Activated naive CD4-positive, alpha-beta T cell treated with Interleukin-2 at 50 U/mL for 16 hours (primary cell): ENCODE measurements at places on chromosomes 13 and 19.
A peak's percentile ranks its signal among the peaks of the same experiment; 100 is the strongest.

GRCh38 chr13:79778741-79779460 is 297.9 kb downstream of the NDFIP2 start:
- no peak for DNase-seq

GRCh38 chr13:113078902-113079780 is 26.4 kb upstream of the F7 start:
- DNase-seq, result no peak

DNA sequence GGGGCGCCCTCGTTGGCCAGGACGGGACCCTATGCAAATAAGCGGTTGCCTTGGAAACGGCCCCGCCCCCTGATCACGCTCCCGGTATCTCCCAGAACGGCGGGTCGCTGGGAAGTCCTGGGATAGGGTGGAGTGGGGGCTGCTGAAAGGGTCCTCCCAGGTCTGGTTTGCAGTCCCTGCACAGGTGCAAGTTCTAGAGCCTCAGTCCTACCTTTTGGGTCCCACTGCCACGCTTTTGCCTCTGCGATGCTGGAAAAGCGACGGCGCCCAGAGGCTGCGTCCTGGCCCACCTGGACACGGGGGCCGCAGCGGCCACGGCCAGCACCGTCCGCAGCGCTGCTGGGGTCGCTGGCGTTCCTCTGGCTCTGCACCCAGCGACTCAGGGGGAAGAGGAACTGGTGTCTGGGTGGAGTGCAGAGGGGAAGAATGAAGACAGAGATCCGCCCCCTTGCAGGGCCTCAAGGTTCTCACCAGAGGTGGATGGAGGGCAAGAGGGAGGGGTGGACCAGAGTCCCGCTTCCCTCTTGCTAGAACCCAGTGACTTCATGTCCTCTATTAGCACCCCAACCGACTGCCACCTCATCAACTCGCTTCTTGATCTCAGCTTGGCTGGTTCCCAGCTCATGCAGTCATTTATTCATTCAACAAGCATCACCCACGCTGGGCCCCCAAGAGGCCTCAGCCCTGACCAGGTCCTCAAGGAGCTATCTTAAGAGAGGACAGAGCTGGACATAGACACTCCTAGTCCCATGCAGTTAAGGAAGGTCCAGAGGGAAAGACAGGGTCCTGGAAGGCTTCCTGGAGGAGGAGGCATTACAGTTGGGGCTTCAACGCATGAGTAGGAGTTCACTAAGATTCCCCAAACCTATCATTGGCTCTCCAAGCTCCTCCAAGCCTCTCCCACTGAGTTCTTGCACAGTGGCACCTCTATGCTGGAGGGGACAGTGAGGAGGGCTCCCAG is at the start of gene LRRC25:
TSS of gene LRRC25 (minus strand) at position 381 of the 961 bp plus-strand sequence. CDS start 659 bp downstream, outside the sequence.
- no peak for DNase-seq

DNA sequence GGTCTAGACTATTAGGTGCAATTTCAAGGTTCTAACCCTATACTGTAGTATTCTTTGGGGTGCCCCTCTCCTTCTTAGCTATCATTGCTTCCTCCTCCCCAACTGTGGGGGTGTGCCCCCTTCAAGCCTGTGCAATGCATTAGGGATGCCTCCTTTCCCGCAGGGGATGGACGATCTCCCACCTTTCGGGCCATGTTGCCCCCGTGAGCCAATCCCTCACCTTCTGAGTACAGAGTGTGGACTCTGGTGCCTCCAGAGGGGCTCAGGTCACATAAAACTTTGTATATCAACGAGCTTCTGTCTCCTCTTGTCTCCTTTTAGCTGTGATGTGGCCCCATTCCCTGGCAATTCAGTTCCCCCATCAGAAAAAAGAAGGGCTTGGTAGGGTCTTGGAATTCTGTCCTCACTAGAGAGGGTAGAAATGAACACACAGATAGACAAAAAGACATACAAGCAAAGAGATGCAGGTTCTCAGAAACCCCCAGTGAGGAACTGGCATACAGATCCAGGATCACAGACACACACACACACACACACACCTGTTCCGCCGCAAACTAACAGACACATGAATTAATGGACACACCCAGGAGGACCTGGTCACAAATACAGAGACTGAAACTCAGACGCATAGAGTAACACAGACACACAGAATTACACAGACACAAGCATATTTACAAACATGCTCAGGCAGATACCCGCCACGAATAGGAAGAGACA is 2.5 kb upstream of the HNRNPUL1 start:
- no peak for DNase-seq

- DNase-seq, result no peak
These were observed 861.9 kb upstream of the SLITRK1 start for GRCh38 chr13:84744203-84744602.

DNA sequence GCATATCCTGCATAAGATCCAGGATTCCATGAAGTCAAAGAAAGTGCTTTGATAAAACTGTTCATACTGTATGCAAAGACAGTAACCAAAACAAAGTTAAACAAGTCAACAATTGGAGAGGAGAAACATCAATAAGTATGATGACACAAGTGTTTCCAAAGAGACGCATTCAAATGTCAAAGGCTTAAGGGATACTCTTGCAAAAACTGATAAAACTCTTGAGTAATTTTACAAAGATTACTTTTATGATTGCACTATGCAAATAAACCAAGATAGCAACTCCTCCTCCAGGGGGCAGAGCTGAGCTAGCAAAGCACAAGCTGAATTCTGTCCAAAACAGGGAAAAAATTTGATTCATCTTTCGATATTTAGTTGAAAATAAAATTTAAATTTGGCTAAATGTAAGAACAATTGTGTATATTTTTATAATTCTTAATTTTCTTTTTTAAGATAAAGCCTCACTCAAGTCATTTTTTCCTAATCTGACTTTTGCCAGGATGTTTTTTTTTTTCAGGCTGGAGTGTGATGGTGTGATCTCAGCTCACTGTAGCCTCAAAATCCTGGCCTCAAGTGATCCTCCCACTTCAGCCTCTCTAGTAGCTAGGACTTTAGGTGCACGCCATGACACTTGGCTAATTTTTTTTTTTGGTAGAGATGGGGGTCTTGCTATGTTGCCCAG is 84.0 kb downstream of the MZT1 start:
- DNase-seq, result peak; percentile 44

DNA sequence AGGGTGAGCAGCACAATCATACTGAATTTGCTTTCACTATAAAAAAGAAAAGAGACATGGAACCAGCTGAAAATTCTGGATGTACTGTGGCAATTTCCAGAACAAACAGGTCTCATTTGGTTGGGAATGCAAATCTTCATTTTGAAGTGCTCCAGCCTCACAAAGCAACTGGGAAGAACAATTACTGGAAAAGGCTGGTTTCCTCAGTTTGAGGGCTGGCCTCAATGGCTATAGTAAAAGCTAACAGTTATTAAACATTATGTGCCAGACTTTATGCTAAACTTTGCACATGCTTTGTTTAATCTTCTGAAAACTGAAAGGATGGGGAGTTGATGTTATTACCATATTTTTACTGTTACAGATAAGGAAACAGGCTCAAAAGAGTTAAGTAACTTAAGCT is 3.0 kb downstream of the OBI1 start:
- DNase-seq, result no peak

- DNase-seq, result no peak
These were observed 71.0 kb downstream of the ERICH6B start for GRCh38 chr13:45544520-45544919.

DNA sequence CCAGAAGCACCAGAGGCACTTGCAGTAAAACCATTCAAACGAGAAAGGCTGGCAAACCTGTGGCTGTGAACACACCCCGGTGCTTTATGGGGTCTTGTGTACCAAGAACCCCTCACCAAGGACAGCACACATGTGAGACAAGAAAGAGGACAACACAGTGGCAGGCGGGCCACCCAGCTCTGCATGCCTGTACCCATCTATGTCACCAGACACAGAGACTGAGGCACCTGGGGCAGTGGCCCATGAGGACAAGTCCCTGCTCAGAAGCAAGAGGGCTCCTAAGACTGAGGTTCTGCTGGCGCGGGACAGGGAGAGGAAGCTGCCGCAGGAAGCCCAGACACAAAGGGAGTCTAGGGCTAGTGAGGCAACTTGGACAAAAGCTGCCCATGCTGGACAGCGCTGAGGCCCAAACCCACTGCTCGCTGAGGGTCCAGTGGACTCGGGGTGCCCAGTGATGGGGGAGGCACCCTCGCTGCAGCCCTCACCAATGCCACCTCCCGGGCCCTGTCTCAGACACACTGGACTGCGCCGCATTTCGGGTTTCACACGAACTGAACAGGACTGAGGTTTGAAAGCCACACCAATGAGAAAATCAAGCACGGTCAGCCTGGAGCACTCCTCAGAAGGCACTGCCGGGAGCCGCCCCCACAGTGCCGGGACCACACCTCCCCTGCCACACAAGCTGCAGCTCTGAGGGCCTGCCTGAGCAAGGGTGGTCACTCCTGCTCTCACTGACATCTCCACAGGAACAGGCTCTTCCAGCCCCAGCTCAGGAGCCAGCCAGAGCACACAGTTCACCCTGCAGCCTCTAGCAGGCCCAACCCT is 232.7 kb downstream of the TUBA3C start:
- no peak for DNase-seq

DNA sequence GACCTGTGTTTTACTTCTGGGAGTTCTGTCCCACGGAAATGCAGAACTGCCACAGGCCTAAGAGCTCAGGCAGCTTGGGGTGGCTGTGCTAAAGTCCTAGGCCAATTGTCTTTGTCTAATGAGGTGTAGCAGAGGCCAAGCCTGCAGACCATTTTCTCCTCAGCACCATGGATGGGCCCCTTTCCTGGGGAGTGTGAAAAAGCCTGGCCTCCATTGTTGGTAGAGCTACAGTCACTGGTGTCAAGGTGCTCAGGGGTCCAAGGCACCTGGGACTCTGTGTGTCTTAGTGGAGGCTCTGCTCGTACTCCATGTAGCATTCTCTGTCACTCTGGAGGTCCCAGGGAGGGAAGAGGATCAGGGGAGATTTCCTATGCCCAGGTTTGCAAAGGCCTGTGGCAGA is 329.6 kb downstream of the SLITRK5 start:
- no peak for DNase-seq

- DNase-seq, result peak; percentile 85
These were observed 1.0 kb downstream of the PRMT1 start for GRCh38 chr19:49677901-49678674.

GRCh38 chr19:5139583-5140325 is 170.8 kb downstream of the KDM4B start:
- no peak for DNase-seq

DNA sequence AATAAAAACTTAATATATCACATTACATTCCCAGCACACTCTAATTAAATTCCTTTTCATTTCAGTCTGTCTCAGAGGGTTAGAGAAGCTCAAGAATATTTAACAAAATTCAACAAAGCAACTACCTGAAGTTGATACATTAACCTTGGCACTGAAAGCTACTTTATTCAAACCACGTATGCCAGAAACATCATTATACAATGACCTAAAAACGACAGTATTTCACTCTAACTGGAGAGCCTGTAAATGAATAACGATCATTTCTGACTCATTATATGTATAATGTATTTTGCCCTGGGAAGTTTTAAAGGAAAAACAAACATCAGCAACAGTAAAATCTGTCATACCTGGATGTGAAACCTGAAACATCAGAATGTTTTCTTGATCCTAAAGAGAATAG is 270.1 kb downstream of the SLITRK5 start:
- no peak for DNase-seq

DNA sequence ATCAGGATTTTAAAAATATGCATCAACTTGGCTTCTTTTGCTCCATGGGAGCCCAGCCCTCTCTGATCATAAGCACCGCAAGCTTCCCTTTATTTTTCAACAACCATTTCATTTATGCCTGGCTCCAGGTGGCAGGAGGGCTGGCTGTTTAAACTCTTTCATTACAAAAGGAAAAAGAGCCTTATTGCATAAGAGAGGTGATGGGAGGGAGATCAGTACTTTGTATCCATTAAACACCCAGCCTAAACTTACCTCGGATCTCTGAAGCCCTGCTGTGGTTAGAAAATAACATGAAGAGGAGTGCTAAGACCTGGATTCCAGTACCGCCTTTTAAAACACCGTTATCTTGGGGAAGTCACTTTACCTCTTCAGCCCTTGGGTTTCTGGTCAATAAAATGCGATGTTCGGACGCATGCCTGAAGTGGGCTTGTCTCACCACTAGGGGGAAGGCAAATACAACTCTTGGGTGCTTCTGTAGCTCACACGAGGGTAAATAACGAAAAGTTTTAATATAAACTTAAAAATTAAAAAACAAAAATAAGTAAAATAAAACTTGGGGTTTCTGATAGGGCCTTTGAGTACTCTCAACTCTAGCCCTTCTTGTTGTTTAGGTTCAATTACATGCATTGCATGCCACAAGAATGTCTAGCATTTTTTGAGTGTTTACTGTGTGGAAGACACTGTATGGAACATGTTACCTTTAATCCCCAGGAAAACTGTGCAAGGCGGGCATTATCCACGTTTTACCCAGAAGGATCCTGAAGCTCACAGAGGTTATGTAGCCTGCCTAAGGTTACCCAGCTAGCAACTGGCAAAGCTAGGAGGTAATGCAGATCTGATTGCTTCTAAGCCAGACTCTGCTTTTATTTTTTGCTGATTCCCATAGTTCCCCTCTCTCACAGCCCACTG is 240.3 kb downstream of the LMO7 start:
- peak; percentile 52 for DNase-seq

DNA sequence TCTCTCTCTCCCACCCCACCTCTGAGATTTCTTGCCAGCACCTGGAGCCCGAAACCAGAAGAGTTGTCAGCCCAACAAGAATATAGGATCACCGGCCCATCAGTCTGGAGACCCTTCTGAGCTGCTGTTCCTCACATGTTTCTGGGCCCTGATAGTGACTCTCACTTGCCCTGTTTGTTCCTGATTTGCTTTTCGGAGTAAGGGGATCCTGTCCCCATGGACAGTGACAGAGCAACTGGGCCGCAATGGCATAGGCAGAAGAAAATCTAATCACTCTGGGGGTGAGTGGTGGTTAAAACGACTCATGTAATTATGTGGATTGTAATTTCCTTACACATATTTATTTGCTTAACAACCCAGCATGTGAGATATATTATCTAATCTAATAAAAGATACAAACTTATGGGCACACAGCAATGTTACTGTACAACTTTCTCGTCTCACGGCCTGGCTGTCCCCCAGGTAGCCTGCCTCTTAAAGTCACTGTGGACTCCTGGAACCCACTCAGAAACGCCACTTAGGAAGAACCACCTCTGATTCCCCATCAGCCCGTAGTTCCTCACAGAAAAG is 663 bp upstream of the SMAD9 start:
- no peak for DNase-seq

GRCh38 chr13:24709186-24709913 is 29.1 kb downstream of the ATP12A start:
- peak; percentile 54 for DNase-seq

GRCh38 chr13:37136187-37136586 is 30.7 kb upstream of the CSNK1A1L start:
- DNase-seq, result no peak

DNA sequence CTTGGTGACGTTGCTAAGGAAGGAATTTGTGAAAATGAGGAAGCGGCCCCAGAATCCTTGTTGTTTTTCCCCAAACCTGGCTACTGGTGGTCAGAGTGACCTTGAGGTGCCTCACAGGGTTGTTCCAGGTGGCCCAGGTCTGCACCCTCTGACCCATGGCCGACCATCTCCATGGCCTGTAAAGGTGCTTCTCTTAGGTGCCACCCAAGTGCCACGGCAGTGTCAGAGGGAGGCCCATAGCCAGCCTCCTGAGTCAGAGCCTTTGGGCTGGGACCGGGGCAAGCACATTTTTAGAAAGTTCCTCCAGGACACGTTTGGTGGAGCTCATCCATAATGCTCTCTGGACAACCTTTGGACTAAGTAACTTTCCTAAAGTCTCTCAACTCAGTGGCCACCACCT is 83.9 kb upstream of the IRS2 start:
- DNase-seq, result no peak

GRCh38 chr13:66553391-66553790 is 676.7 kb downstream of the PCDH9 start:
- no peak for DNase-seq

- peak; percentile 6 for DNase-seq
These were observed 126.2 kb downstream of the LMO7 start for GRCh38 chr13:75762076-75762937.
